Activated CD8-positive, alpha-beta T cell treated with anti-CD3 and anti-CD28 coated beads, Interleukin-2, amount 10 ng/mL, durations not matched to agents 7 days and 5 days (primary cell): ENCODE measurements at places on chromosomes 6 and 20. TPM values are rescaled to one million over a fixed set of nuclear protein-coding genes. Genes with fewer than 3 reads are reported as not detected.

- no peak overlapping the region for H3K27ac ChIP-seq
- H3K4me1 ChIP-seq: no peaks in the 10 kb centered on the region
- no peak for DNase-seq
- H3K4me3 ChIP-seq: no peak overlapping the region
Observed at GRCh38 chr6:168362276-168362990, 42.9 kb upstream of the DACT2 start.

DNA sequence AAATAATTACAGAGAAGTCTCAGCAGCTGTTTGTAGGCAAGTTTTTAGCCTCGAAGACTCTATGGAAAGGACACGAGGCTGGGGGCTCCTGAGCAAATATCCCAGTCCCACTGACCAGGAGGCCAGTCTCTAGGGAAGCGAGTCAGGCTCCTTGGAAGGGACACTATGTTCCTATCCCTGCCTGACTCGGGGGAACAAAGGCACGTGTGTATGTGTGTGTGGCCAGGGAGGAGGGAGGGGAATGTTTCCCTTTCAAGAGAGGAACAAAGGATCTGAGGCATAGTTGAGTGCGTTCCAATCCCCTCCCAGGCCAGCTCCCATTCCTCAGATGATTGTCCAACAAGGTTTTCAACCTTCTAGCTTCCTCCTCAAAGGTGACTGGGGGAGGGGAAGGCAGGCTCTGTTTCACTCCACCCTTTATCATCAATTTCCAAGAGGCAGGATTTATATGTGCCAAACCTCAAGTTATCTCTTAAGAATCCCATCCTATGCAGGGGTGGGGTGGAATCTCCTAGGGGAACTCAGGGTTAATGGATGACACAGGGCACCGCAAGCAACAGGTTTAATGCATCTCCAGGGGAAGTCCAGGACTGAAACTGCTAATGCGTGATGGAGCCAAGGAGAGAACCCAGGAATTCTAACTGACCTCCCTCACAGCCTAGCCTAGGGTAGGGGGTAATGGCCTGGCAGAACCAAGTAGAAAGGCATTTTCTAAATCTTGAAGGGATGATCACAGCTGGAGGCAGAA is 9.9 kb downstream of the BCL2L1 start:
- H3K4me3 ChIP-seq: no peak overlapping the region
- peak overlapping the region; percentile 50 for H3K27ac ChIP-seq
- no peaks in the 10 kb centered on the region for H3K27me3 ChIP-seq
- H3K36me3 ChIP-seq: peaks cover 82% of the 10 kb centered on the region

- H3K27ac ChIP-seq: no peak overlapping the region
- H3K27me3 ChIP-seq: no peaks in the 10 kb centered on the region
- no peak overlapping the region for H3K4me3 ChIP-seq
- no peak for DNase-seq
- H3K4me1 ChIP-seq: no peaks in the 10 kb centered on the region
Observed at GRCh38 chr6:117327149-117328004, 62.0 kb downstream of the VGLL2 start.

DNA sequence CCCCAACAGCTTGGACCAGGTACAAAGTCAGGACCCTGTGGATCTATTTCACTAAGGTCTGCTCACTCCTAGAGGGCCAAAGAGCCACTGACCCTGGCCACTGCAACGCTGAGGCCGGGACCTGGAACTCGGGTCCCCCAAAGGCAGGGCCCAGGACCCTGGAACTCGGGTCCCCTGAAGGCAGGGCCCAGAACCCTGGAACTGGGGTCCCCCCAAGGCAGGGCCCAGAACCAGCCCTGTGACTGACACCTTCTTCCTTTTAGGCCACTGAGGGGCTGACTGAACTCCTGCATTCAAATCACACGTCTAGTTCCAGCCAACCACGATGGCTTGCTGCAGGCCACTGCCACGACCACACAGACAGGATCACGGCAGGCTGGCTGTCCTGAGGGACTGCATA is 9.4 kb downstream of the TCFL5 start:
- H3K36me3 ChIP-seq: peaks cover 17% of the 10 kb centered on the region
- no peak overlapping the region for H3K4me3 ChIP-seq
- no peak for DNase-seq

DNA sequence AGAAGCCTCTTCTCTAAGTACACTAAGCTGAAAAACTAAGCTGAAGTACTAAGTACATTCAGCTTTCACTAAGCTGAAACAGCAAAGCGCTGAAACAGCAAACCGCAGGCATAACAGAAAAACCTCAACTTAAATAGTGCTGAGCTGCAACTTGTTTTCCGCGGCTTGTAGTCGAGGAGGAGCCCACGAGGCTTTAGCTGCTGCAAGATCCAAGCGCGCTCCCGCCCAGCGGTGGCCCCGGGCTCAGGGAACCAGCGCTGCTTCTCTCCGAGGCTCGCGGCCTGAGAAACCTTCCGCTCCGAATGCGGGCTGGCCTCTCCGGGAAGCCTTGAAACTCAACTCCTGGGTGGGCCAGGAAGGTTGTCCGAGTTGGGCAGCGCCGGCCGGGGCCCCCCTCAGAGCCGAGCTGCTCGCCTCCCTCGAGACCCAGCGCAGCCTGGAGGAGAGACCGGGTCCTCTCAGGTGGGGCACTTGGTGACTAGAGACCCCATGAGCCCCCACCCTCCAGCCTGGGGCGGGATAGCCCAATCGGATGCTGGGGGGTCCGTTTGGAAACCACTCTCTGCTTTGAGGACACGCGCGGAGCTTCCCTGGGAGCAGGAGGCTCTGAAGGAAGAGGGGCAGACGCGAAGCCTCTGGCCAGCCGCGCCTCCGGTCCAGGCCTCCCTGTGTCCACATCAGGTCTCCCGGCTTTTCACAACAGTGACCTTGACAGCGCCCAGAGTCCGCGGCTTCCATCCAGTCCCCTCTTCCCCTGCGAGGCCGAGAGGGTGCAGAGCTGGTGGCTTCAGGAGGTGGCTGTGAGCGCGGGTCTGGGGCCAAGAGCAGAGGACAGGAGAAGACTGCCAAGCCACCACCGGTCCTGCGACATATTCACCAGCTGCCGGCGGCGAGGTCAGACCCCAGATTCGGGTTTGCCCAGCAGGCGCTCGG is 38.1 kb upstream of the HLA-E start:
- DNase-seq: peak; percentile 74
- no peak overlapping the region for H3K27ac ChIP-seq
- H3K36me3 ChIP-seq: no peaks in the 10 kb centered on the region
- H3K4me3 ChIP-seq: no peak overlapping the region
- peaks cover 29% of the 10 kb centered on the region for H3K4me1 ChIP-seq

DNA sequence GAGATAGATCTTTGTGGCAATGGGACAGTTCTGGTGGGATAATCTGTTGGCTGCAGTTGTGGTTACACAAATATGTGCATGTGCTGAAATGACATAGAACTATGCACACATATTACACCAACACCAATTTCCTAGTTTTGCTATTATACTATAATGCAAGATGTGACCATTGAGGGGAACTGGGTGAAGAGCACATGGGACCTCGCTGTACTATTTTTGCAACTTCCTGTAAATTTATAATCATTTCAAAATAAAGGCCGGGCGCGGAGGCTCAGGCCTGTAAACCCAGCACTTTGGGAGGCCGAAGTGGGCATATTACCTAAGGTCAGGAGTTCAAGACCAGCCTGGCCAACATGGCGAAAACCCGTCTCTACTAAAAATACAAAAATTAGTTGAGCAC is 8.7 kb downstream of the ARMC12 start:
- no peak overlapping the region for H3K4me3 ChIP-seq
- H3K4me1 ChIP-seq: no peaks in the 10 kb centered on the region
- peaks cover 2% of the 10 kb centered on the region for H3K36me3 ChIP-seq
- H3K27ac ChIP-seq: no peak overlapping the region
- H3K27me3 ChIP-seq: no peaks in the 10 kb centered on the region

WFDC5 gene
- not detected for total RNA-seq

BPIFB3 gene
- total RNA-seq: not detected

PBOV1 gene
- total RNA-seq: not detected
